ENCODE measurements at places on chromosomes 3 and 15. TPM values are rescaled to one million over a fixed set of nuclear protein-coding genes. Genes with fewer than 3 reads are reported as not detected.

DNA sequence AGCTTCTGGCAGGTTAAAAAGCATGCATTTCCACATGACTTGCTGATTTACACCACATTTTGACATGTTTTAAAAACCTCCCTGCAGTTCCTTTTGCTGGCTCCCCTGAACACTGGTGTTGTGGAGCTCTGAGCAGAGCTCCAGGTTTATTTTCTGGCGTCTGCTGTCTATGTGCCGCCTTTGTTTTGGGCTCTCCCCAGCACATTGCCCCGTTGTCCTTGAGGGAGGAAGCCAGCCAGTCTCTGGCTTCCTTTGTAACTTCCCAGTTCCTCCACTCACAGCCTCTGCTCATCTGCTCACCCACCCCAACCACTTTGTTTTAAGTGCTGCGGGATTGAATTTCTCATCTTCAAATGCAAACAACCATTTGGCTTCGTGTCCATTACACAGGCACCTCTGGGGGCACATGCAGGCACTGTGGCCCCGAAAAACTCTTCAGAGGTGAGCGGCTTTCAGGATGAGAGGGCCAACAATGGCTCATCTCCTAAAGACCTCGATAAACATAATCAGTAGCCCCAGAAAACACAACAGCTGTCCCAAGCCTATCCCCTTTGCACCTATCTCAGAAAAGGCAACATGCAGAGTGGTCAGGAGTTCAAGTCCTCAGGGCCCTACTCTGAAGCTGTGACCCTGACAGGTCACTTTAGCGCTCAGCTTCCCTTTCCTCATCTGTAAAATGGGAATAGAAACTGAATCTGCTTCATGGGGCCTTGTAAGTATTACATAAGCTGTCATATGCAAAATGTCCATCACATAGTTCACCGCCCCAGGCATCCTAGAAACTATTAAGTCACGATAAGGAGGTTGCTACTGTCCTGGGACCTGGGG lies 1.3 kb upstream of the MEF2A start:
- DNase-seq: no peak

- DNase-seq: no peak
Observed at GRCh38 chr3:32557640-32558352, 12.9 kb downstream of the DYNC1LI1 start.

DNA sequence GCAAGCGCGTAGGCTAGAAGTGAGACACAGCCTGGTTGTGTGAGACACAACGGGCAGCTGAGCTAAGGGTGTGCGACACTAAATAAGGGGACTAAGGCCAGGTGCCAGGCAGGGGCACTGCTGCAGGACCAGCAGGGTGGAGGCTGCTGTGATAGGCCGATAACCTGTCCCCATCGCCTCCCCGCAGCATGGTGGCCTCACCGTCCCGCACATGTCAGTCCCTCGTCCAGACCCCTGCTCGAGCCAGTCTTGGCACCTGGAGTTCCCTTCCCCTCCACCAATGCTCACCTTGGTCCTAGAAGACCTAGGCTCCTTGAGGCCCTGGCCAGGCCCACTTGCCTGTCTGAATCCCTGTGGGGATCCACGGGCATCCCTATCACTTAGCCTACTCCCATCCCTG lies 96.1 kb downstream of the HMG20A start:
- DNase-seq: no peak

DNA sequence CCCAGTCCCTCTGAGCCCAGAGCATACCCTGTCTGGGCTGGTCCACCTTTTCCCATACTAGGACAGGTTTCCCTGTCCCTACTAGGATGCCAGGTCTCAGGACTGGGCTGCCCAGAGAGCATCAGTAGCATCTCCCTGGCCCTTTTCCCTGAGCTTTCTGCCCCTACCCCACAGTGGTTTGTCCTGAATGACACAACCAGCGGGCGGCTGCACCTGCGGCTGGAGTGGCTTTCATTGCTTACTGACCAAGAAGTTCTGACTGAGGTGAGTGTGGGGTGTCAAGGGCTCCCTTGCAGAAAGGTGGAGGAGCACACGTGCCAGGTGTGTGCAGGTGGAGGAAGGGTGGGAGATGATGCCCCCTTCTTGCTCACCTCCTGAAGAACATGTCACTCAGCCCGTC lies 33.5 kb downstream of the ESYT3 start:
- no peak for DNase-seq

DNA sequence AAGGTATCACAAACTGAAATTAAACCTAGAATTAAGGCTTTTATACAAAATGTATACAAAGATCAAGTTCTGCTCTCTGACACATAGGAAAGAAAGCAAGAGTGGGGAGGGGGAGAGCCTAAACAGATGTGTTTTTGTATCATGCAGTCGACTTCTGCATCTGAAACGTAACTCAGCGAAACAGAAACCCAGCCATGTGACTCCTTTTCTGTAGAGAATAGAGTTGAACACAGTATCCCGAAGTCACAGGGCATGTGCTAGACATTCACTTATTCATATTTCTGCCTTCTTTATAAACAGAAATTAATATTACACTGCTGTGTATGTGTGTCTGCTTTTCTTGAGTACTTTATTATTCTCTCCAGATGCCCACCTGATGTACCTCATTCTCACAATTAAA lies 121.0 kb downstream of the PDZRN3 start:
- DNase-seq: no peak

GRCh38 chr3:119145500-119146167 lies at the start of gene TEX55:
Gene TEX55, plus strand, starts transcription at chr3:119146165. Its CDS starts 25 bp downstream, at chr3:119146190.
- DNase-seq: peak; percentile 65

The SERINC4 gene
- not detected for total RNA-seq

GRCh38 chr3:64157150-64158035 lies 67.9 kb downstream of the PRICKLE2 start:
- no peak for DNase-seq

The USP3 gene
- total RNA-seq: 27.7 TPM

The OXTR gene
- total RNA-seq: 115 TPM

The HDC gene
- total RNA-seq: 0.29 TPM

DNA sequence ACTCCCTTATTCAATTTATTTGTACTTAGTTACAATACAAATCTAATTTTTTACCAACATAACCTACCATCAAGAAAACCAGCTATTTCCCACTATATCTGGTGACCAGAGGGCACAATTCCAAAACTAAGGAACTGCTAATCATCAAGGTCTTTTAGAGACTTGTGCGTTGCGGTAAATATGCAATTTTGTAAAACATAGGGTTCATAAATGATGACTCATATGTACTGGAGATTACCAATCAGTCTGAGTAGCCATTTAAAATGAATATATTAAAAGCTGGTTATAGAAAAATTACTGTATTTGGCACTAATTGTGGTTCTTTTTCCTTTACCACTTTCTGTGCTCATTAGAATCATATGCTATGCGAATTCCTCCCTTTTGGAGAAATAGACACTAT lies 859.6 kb downstream of the ROBO1 start:
- no peak for DNase-seq

The APPL1 gene
- 28.6 TPM for total RNA-seq

The ISL2 gene
- total RNA-seq: 2.9 TPM

The SMCO1 gene
- total RNA-seq: not detected

- DNase-seq: no peak
Observed at GRCh38 chr3:34157491-34157890, 359.1 kb downstream of the PDCD6IP start.

DNA sequence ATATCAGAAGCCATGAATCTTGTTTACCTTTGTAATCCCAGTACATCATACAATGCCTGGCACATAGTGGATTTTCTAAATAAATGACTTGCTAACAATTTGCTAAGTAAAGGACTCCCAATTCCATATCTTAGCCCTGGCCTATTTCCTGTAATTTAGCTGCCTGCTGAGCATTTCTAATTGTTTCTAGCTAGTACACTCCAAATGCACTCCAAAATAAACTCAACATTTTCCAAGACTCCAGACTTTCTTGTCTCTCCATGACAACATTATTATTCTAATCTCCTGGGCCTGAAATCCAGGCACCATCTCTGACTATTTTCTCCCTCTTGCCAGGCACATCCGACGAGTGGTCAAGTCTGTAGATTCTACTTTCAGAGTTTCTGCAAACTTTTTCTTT lies 773.5 kb downstream of the SQOR start:
- DNase-seq: no peak

- DNase-seq: no peak
Observed at GRCh38 chr3:186974824-186975313, 44.5 kb downstream of the ST6GAL1 start.

- no peak for DNase-seq
Observed at GRCh38 chr15:79307251-79307650, 3.7 kb upstream of the TMED3 start.

The ZMYND10 gene
- 0.62 TPM for total RNA-seq

- no peak for DNase-seq
Observed at GRCh38 chr3:13209634-13209997, 136.4 kb upstream of the IQSEC1 start.

DNA sequence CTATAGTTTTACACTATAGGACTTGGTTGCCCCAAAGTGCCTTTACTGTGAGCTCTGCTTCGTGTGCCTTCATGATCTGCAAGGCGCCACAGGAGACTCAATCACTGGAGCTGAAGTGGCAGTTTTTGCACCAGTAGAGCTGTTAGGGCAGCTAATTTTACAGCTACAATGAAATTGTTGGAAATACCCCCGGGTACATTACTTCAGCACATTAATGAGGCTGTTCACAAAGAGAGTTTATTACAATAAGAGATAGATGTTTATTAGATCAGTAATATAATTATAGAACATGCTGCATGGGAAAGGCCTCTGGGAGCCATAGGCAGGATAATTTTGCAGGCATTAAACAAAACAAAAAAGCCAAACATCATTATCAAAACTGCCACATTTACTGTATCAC lies 231.1 kb downstream of the CTNNB1 start:
- no peak for DNase-seq

GRCh38 chr15:59169251-59169708 lies 37.4 kb upstream of the LDHAL6B start:
- peak; percentile 67 for DNase-seq

The PCSK6 gene
- 5.5 TPM for total RNA-seq

GRCh38 chr3:28125342-28125741 lies 116.1 kb upstream of the CMC1 start:
- DNase-seq: no peak

The CPLX3 gene
- not detected for total RNA-seq

DNA sequence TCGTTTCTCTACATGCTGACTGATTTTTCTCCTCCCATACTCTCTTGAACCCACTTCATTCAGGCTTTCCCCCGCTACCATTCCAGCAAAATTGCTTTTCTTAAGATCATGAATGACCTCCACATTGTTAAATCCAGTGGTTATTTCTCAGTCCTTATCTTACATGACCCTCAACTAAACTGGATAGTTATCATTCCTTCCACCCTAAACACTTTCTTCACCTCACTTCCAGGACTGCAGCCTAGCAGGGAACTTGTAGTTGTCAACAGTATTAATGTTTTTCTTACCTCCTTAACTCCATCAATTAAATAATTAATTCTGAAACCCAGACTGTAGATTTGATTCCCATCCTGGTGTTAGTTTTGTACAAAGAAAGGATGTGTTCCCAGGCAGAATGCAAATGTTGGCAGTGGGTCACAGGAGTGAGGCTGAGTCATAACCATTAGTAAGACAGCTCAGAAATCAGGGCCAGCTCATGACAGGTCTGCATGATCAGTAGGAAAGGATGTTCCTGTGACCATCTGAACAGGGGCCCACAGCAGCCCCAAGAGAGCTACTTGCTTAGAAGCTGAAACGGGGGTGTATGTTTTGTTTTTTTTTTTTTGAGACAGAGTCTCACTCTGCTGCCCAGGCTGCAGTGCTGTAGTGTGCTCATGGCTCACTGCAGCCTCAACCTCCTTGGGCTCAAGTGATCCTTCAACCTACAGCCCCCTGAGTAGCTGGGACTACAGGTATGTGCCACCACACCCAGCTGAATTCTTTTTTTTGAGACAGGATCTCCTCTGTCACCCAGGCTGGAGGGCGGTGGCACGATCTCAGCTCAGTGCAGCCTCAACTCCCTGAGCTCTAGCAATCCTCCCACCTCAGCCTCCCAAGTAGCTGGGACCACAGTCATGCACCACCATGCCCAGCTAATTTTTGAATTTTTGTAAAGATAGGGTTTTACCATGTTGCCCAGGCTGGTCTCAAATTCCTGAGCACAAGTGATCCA lies 9.1 kb downstream of the BCL2L10 start:
- peak; percentile 96 for DNase-seq

GRCh38 chr3:113018536-113019181 lies 27.9 kb downstream of the GTPBP8 start:
- peak; percentile 18 for DNase-seq

The GRK7 gene
- total RNA-seq: not detected

- no peak for DNase-seq
Observed at GRCh38 chr3:194031867-194032635, 103.9 kb upstream of the HES1 start.

The ZNF80 gene
- not detected for total RNA-seq

- peak; percentile 35 for DNase-seq
Observed at GRCh38 chr3:186598108-186598784, 14.6 kb upstream of the AHSG start.

The PRICKLE2 gene
- total RNA-seq: 6.9 TPM

GRCh38 chr3:105349684-105350387 lies 16.9 kb upstream of the ALCAM start:
- DNase-seq: no peak

The CTXN2 gene
- 0.05 TPM for total RNA-seq

The TBL1XR1 gene
- 88.3 TPM for total RNA-seq

DNA sequence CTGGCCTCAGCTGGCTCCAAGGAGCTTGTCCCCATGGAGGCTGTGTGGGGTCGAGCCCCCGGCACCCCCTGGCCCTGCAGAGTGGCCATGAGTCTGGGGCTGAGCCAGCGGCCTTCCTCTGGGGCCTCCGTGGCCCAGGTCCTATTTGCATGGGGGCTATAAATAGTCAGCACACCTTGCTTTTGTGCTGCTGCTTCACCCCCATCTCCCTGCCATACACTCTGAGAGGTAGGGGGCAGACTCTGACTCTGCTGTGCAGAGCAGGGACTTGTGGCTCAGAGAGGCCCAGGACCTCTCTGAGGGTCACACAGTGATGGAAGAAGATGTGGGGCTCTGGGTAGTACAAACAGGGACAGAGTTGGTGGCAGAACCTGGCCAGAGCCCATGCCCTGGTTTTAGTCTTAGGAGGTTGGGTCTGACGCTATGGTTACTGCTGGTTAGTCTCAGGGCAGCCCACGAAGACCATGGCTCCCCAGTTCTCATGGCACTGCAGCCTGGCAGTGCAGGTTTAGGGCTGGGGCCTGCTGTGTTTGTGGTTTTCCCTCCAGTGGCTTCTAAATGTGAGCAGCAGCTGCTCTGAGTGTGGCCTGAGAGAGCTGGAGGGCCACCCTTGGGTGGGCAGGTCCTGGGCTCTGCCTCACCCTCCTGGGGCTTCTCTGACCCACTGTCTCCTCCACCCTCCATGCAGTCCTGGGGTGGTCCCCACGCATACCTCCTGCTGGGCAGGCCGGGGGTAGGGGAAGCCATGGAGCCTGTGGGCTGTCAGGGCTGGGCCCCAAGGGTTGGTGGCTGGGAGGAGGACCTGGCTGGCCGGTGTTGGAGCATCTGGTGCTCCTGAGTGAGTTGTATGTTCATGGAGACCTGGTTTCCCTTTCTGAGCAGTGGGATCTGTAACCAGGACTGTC lies 13.6 kb downstream of the PRKCD start:
- DNase-seq: no peak

- no peak for DNase-seq
Observed at GRCh38 chr15:79948761-79949160, 22.2 kb downstream of the BCL2A1 start.
